Fibroblast of skin of back (primary cell): ENCODE measurements at places on chromosomes 7 and 10.

DNA sequence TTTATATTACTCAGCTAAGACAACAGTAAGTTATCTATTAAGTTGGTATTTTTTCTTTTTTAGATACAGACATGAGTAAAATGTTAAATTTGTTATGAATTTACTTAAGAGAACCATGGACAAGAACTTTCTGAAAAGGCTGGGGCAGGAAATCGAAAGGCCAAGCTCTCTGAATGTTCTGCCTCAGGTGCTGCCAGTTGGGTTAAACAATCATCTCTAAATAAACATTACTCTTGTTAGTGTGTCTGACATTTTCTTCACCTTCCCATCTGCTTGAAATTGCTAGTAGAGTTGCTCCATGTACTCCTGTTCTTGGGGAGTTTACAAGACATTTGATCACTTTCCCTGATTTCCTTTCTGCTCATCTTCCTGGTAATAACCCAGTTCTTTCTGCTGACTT is 87.5 kb downstream of the ANKRD7 start:
- no peak for DNase-seq

- no peak for DNase-seq
Measured at GRCh38 chr10:32273336-32273735, 73.6 kb downstream of the EPC1 start.

- no peak for DNase-seq
Measured at GRCh38 chr10:49257154-49257553, 41.8 kb upstream of the C10orf71 start.

GRCh38 chr7:20298486-20298901 is 32.2 kb upstream of the ITGB8 start:
- DNase-seq: peak; percentile 63

DNA sequence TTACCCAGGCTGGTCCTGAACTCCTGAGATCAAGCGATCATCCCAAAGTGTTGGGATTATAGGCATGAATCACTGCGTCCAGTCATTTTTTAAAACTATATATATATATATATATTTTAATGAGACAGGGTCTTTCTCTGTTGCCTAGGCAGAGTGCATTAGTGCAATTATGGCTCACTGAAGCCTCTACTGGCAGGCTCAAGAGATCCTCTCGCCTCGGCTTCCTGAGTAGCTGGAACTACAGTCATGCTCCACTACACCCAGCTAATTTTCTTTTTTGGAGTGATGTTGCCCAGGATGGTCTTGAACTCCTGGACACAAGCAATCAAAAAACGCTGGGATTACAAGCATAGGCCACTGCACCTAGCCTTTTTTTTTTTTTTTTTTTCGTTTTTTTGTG is 55.3 kb upstream of the KAT6B start:
- no peak for DNase-seq

- no peak for DNase-seq
Measured at GRCh38 chr7:25187932-25188331, 40.4 kb downstream of the NPVF start.

GRCh38 chr7:84975586-84976185 is 211.2 kb downstream of the SEMA3D start:
- peak; percentile 43 for DNase-seq

- DNase-seq: no peak
Measured at GRCh38 chr7:141586878-141587277, 35.7 kb downstream of the AGK start.

DNA sequence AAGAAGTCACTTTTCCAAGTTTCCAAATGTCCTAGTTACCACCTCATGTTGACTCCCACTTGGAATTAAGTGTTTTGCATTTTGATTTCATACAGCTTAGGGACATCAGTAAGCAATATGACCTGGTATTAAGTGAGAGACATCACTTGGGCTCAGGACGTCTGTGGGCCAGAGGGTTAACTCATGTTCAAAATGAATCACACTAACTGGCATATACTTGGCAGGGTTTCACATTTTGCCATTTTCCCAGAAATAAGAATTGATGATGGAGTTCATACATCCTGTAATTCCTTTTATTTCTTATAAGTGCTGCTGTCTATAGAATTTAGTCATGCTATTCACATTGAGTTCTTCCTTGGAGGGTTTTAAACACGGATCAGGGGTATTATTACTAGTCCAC is 516.5 kb downstream of the PHTF2 start:
- no peak for DNase-seq
